Activated T-cell treated with anti-CD3 and anti-CD28 coated beads for 4 hours (primary cell): ENCODE measurements at places on chromosomes 4 and X.

DNA sequence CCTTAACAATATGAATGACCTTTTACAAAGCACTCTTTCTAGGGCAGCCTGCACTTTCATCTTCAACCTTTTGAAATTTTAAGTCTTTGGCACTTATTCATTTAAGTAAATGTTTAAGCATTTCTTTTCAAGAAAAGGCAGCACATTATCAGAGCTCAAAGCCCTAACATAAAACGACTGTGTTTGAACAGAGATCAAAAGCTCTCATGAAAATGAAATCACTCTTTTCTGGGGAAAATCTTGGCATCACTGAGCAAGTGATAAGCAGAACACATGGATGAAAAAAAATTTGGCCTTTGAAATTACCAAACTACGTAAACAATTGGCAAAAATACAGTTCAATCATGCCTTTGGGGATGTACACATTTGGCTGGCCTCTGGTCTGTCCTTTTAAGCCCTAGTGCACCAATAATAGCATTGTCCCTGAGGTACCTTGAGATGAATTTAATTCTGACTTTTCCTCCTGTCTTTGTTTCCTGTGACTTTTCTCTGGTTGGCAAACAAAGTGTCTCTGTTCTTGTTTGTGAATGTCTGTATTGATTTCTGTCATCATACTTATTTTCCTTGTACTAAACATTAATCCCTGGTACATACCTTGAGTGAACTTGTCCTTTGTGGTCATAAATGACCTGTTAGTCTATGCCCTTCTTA lies 12.9 kb upstream of the ODAM start:
- DNase-seq, result no peak

DNA sequence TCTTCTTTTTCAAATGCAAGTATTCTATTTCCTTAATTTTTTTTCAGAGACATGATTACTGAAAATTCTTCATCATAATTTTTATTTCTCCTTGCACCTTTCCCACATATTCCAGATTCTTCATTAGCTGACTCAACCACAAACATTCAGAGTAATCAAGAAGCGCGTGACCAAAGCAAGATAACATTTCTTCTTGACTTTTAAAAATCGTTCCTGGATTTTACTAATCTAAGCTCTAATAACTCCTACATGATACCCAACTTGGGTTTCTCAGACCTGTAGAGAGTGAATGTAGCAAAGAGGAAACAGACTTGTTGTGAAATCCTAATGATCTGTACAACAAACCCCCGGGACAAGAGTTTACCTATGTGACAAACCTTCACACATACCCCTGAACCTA lies 615.0 kb downstream of the TMA16 start:
- no peak for DNase-seq

DNA sequence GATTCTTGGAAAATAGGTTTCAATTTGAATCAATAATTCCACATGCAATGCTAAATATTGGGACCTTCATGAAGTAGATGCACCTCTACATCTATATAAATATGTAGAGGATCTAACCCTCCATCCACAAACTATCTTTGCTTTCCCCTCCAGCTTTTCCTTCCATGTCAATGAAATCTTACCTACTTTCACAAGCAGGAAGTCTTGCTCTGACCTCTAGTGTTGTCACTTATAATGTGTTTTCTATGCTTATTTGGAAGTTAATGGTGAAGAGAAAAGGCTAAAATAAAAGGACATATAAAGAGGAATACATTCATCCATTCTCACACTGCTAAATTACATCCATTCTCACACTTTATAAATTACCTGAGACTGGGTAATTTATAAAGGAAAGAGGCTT lies 472.7 kb upstream of the DIAPH2 start:
- no peak for DNase-seq

GRCh38 chr4:129545599-129546278 lies 449.8 kb downstream of the C4orf33 start:
- no peak for DNase-seq

GRCh38 chrX:856566-857290 lies 226.1 kb downstream of the SHOX start:
- DNase-seq, result no peak

- DNase-seq, result no peak
These were observed 326.4 kb downstream of the PPP3CA start for GRCh38 chr4:101020956-101021355.

GRCh38 chr4:125693228-125693627 lies 378.5 kb downstream of the FAT4 start:
- no peak for DNase-seq

DNA sequence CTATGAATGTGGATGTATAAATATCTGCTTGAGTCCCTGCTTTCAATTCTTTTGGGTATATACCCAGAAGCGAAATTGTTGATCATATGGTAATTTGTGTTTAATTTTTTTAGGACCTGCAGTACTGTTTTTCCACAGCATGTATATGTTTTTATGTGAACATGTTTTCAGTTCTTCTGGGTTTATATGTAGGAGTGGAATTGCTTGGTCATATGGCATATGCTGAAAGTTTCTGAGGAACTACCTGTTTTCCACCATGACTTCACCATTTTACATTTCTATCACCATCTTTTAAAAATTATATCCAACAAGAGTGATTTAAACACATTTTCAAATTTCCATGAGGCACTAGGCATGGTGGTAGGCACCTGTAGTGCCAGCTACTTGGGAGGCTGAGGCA lies 8.2 kb downstream of the PPAT start:
- DNase-seq, result no peak

DNA sequence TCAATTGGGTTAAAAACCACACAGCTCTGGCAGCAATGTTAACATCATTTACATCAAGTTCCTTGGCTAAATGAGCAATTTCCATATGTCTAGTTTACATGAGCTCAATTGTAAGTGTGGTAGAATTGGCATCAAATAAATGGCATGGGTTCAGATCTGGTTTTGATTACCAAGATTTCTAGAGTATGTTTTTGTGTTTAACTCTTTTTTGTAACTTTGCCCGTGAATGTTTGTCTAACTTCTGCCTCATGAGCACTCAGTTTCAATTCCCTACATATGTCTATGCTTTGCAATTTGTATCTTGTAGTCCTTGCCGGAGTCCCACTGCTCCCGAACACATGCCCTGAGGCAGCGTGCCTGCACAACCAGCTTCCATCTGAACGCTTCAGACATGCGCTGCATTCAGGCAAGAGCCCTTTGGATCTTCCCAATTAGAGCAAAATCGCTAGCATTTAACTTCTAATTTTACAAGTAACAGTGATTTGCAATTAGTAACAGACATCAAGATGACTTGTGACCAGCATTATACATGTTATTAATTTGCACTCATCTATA lies 644.4 kb downstream of the TRIML1 start:
- DNase-seq, result no peak

DNA sequence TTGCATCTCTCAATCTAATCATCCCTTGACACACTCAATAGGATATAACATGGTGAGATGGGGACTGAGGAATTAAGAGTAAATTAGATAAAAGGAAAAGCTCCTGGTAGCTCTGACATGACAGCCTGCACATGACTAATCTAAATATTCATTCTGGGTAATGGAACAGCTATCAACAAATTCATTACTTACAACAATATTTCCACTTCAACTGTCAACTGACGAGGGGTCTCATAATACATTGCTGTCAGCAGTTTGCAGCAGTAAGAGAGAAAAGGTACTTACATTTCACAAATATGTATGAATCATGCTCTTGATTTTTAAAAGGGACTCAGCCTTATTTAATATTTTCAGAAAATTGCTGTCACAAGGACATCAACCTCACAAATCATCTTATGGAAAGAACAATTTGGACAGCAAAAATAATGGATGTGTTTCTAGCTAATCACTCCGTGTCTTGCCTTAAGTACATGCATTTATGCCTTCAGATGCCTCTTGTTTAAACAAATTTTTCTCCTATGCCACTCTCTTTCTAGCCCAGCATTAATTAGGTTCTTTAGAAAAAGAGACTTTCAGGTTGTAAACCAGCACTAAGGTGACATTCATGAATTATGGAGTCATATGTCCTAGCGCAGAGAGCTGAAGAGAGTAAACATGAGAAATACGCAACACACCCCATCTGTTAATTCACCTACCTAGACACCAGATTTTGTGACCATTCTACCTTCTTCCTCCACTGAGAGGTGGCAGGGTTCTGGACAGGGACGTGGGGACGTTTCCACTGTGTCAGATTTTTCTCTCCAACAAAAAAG lies 99.6 kb upstream of the TMEM150C start:
- no peak for DNase-seq

GRCh38 chr4:81049907-81050306 lies 19.4 kb downstream of the BMP3 start:
- DNase-seq, result no peak

DNA sequence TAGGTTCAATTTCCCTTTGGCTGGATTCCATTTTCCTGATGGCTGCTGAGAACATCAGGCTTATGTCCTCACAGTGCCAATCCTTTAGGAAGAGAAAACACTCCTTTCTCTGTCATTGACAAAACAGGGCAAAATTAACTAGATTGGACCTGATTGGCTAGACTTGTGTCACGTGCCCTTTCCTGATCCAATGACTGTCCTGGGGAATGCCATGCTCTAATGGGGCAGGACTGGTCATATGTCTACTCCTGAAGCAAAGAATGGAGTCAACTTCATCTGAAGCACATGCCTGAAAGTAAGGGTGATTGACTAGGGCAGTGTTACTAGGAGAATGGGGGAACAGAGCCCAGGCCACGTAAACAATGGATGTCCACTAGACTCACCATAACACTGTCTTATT lies 220.4 kb downstream of the KDR start:
- DNase-seq, result no peak

DNA sequence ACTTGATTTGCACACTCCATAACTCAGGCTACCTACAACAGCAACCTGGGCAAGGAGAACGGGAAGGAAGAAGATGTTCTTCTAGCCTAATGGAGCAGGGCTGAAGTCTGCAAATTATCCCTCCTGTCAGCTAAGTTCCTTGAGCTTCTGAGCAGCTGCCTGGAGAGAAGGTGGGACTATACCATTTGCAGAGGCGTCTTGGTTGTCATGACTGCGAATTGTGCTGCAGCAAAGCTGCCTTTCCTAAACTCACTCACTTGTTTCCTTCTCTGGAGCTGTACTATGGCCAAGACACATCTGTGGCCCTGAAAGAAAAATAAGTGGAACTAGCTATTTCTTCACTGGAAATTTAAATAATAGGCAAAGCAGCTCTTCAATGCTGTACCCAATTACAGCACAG lies 682.4 kb upstream of the GRIA3 start:
- no peak for DNase-seq

DNA sequence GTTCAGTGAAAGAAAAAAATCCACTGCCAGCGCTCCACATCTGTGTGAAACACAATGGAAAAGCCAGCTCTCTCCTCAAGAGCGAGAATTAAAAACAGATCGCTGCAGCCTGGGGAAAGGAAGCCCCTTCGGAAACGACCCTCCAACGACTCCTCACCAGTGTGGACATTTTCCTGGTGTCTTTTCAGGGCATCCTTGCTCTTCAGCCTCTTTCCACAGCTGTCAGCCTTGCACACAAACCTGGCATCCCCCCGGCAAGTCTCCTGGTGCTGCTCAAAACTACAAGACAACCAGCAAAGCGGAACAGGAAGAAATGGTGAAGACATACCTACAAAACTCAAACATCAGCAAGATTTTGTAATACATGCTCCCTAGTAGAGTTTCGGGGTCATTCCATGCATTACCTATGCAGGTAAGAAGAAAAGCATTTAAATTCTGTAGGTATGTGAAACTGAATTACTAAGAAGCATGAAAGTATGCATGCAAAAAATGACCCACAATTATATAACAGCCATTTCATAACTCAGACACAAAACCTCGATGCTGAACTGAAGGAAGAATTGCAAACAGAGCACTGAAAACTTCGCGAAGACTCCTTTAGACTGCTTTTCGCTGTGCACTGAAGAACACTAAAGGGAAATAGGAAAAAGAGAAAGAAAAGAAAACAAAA lies 106.1 kb downstream of the PRDM5 start:
- no peak for DNase-seq

DNA sequence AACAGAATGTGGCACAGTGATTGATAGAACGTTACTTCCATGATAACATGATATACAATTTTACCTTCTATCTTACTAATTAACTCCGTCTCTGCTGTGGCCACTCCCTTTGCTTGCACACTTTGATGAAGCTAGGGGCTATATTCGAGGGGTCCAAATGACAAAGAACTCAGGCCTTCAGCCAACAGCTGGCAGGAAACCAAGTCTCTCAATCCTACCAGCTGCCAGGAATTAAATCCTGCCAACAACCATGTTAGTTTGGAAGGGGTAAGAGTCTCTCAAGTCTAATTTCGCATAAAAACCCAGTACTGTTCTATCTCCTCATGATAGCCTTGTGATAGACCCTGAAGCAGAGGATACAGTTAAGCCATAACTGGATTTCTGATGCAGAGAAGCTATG lies 1122.9 kb upstream of the PCDH10 start:
- no peak for DNase-seq

DNA sequence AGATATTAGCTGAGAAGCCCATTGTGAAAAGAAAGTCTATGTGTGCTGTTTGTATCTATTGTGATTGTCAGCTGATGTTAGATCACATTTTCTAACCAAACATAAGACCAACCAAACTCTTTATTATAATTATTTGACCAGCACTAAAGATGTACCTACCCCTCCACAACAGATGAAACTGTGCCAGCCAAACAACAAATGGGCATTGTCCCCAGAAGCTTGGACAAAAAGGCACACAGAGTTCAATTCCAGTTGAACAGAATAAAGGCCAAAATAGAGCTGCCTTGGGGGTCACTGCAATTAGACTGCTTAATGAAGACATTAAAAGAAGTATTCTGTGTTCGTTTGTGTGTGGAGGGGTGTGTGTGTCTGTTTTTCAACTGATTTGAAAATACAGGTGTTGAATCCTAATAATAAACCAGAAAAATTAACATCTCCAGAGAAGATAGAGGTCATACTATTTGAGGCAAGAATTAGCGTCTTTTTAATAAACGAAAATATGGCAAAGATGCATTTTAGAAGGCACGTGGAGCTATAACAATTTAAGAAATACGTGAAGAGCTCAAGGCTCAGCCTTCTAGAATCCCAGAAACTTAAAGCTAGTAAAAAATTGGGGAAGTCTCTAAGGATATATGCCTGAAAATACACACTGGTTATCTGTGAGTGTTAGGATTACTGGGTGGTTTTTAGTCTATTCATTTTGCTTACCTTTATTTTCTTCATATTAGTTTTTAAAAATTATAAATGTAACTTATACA lies 2.2 kb downstream of the SPP1 start:
- DNase-seq, result no peak

DNA sequence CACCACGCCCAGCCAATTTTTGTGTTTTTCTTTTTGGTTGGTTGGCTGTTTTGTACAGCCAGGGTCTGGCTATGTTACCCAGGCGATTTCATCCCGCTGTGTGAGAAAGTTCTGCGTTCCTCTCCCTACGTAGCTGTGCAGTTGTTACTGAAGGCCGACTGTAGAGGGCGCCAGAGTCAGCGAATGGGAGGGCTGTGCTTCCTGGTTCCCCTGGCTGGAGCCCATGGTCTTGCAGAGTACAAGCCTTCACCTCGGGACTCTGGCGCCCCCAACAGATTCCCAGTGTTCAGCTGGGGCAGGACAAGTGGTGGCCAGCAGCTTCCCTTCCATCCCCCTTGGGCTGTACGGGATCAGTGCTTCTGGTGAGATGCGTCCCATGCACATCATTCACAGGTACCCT lies 5.6 kb upstream of the CT45A1 start:
- no peak for DNase-seq

GRCh38 chrX:150692296-150692695 lies 900 bp upstream of the MTMR1 start:
- DNase-seq, result no peak

- DNase-seq, result no peak
These were observed 754.8 kb downstream of the RAB28 start for GRCh38 chr4:12729384-12729783.
